Activated B cell treated with CpG ODN at 0.5 μM for 24 hours (primary cell): ENCODE measurements at places on chromosomes 11 and 22. TPM values are rescaled to one million over a fixed set of nuclear protein-coding genes. Genes with fewer than 3 reads are reported as not detected.

The MMP7 gene
- not detected in 2 replicates for total RNA-seq

- H3K4me3 ChIP-seq, result no peak overlapping the region
- H3K4me1 ChIP-seq, result no peaks in the 10 kb centered on the region
- no peak overlapping the region for H3K27ac ChIP-seq
- peaks cover 6% of the 10 kb centered on the region for H3K27me3 ChIP-seq
- no peaks in the 10 kb centered on the region for H3K36me3 ChIP-seq
- no peak for DNase-seq
These were observed 144.5 kb downstream of the CCDC34 start for GRCh38 chr11:27218421-27219038.

The OR4P4 gene
- total RNA-seq, result not detected in 2 replicates

DNA sequence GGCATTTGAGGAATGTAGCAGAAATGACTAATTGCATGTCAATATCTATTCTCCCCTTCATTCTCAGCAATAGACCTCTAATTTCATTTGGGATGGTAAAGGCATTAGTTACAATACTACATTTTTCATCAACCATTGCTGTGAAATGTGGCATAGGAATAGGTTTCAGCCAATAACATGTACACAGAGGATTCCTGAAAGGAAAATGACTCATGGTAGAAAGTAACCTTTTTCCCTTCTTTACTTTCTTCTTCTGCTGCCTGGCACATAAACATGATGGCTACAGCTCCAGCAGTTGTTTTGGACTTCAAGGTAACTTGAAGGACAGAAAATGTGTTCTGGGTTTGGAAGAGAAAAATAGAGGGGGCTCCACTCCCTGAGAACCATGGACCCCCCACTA, 231.8 kb upstream of the CTSC start:
- no peak overlapping the region for H3K4me3 ChIP-seq
- DNase-seq, result no peak
- no peaks in the 10 kb centered on the region for H3K4me1 ChIP-seq
- no peaks in the 10 kb centered on the region for H3K36me3 ChIP-seq
- H3K27ac ChIP-seq, result no peak overlapping the region

- DNase-seq, result no peak
- no peak overlapping the region for H3K27ac ChIP-seq
- no peaks in the 10 kb centered on the region for H3K27me3 ChIP-seq
- no peaks in the 10 kb centered on the region for H3K36me3 ChIP-seq
- H3K4me1 ChIP-seq, result no peaks in the 10 kb centered on the region
- no peak overlapping the region for H3K4me3 ChIP-seq
These were observed 354.6 kb downstream of the DDX10 start for GRCh38 chr11:109019342-109019936.

The TRPC6 gene
- total RNA-seq, result not detected in 2 replicates

The P4HA3 gene
- total RNA-seq, result not detected in 2 replicates

The KRTAP5-2 gene
- total RNA-seq, result not detected in 2 replicates

The XNDC1N gene
- total RNA-seq, result 18.4 and 20.8 TPM in 2 replicates

DNA sequence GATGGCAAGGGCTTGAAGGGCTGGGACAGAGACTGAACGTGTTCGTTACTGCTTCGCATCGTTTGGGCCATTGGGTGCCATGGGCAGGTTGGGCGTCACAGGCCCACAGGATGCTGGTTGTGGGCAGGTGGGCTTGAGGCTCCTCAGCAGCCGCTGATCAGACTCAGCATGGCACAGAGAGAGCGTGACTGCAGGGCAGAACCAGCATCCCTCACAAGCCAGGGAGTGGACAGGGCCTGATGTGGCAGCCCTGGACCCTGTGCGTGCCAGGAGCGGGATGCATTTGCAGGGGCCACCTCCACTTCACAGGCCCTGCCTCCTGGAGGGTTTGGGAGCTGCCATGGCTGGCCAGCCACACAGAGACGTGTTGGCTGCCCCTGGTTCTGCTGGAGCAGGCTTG, 1228.3 kb downstream of the BRD1 start:
- no peak overlapping the region for H3K27ac ChIP-seq
- no peaks in the 10 kb centered on the region for H3K4me1 ChIP-seq
- no peak for DNase-seq
- H3K36me3 ChIP-seq, result no peaks in the 10 kb centered on the region
- H3K4me3 ChIP-seq, result no peak overlapping the region
